CD4-positive, alpha-beta T cell treated with Interferon gamma for 1 hour (primary cell): ENCODE measurements at places on chromosomes 2 and 18.

DNA sequence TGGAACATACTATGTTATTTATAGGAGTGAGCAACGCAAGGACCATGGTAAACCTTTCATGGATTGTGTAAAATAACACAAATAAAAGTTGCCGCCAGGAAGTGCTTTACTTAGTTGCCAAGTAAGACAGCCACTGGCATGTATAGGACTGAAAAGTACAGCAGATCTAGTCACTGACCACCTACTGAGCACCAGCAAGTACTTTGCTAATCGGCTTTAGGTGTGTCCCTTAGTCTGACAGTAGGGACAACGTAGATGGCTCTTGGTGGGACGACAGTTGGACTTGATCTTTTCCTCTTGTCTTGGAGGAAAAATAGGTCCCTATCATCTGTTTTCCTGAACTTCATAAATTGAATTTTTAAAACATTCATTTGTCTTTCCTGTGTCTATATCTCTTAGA is 13.6 kb upstream of the CXXC1 start:
- no peak for DNase-seq

- no peak for DNase-seq
Observed at GRCh38 chr2:212535996-212536816, 2.4 kb downstream of the ERBB4 start.

DNA sequence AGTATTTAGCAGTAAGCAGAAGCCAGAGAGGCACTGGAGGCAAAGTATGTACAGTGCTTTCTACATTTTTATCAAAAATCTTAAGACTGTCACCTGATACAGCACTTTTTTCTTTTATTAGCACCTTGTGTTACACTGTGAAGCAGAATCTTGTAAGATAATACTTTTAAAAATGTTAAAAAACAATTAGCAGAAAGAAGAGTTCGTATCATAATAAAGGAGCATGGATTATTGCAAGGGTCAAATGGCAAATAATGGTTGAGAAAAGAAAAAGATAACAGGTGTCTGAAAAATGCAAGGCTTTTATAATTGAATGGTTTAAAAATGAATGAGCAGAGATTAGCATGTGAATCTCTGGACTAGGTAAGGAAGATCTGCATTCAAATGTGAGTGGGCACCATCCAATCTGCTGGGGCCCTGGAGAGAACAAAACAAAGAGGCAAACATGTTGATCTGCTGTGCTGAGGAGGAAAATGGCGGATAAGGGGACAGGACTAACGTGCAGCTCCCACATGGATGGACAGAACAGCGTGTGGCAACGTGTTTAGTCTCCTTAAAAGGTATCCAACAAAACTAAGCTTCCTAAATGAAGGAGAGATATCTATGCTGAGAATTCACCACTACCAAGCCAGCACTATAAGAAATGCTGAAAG is 9.5 kb downstream of the CEBPZOS start:
- DNase-seq = no peak

GRCh38 chr2:64404002-64404731 is 49.8 kb upstream of the LGALSL start:
- DNase-seq = no peak

DNA sequence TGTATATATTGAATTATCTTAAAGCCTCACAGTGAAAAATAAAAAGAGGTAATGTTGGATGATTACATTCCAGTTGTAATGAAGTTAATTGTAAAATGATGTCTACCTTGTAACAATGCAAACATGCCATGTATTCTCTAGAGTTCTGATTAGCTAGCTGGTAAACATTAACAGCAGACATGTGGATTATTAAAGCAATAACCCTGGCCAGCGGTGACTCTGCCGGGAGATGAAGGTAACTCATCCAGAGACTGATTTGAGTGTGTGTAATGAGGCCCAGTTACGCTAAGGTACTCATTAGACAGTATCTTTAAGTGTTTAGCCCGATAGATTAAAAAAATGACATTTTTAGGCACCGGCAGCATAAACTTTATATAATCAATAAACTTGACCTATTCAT is 79.6 kb upstream of the REV1 start:
- DNase-seq = no peak

DNA sequence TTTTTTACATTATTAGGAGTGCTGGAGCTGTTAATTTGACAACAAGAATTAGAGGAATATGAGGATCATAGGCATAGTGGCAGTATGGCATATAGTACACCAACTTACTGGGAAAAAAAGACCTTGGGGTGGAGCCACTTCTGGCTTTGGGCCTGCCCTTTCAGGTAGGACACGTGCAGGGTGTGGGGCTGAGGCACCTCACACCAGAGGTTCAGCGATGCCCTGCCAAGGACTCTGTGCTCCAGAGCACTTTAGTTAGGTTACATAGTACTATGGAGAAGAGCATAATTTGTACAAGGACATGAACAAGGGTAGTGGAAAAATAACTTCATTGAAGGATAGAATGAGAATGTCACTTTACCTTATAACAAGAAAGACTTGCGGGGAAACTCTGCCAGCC is 77.1 kb upstream of the CD302 start:
- no peak for DNase-seq

GRCh38 chr2:3485166-3485565 is 34.2 kb downstream of the ADI1 start:
- no peak for DNase-seq

- no peak for DNase-seq
Observed at GRCh38 chr2:217611056-217611455, 391.7 kb downstream of the TNS1 start.

GRCh38 chr18:31516437-31516836 is 18.5 kb downstream of the DSG2 start:
- no peak for DNase-seq

- DNase-seq = no peak
Observed at GRCh38 chr2:50582164-50582563, 449.8 kb downstream of the NRXN1 start.

DNA sequence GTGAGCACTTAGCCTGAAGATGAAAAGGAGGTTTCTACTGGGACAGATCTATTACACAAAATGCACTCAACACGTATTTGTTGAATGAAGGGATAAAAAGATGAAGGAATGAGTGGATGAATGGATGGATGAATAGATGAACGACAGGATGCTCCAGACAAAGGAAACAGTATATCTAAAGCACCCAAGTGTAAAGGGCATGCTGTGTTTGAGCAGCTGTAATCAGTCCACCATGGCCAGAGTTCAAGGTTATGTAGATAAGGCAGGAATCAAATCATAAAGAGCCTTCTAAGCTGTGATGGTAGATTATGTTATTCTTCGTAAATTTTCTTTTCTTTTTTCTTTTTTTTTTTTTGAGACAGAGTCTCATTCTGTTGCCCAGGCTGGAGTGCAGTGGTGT is 213.8 kb upstream of the FBXO11 start:
- no peak for DNase-seq

DNA sequence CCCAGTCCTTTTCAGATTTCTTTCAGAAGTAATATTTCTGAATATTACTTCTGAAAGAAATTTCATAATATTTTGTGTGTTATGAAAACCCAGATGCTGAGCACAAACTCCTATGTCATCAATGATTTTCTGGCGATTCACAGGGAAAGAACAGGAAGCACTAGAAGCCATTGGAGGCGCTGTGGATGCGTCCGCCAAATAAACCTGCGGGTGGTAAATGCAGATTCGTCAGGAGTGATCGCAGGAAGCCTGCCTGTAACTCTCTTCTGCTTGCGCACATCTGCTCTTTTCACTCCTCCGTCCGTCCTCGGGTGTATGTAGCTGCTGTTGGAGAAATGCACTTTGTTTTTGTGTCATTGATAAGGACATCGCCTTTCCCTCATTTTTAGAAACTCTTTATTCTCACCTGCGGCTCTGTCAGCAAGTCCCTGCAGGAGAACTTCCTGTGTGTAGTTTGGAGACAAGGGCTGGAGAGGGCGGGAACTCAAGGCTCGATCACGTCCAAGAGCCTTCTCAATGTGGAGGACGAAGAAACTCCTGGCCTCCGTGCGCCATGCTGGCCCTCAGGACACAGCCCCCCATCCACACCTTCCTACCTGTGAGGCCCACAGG is 483.8 kb downstream of the GALR1 start:
- no peak for DNase-seq

- DNase-seq = no peak
Observed at GRCh38 chr2:43333656-43334144, 107.3 kb upstream of the ZFP36L2 start.

GRCh38 chr2:96404446-96405373 is 69.1 kb downstream of the NCAPH start:
- DNase-seq = no peak
